ENCODE measurements at places on chromosomes 2 and 18. TPM values are rescaled to one million over a fixed set of nuclear protein-coding genes. Genes with fewer than 3 reads are reported as not detected.

HOXD13 gene
- not detected for total RNA-seq

MEP1B gene
- not detected for total RNA-seq

UGT1A7 gene
- not detected for total RNA-seq

FAM161A gene
- 8.1 TPM for total RNA-seq

DNAJC5G gene
- total RNA-seq: not detected

ARHGAP15 gene
- not detected for total RNA-seq

PLCD4 gene
- total RNA-seq: 1.2 TPM

RNF152 gene
- total RNA-seq: 12.8 TPM

ANKRD29 gene
- total RNA-seq: 6.1 TPM

LINC00305 gene
- not detected for total RNA-seq

REG3A gene
- not detected for total RNA-seq

DNER gene
- not detected for total RNA-seq

TRIM43 gene
- total RNA-seq: not detected

SPEG gene
- 22.7 TPM for total RNA-seq

MAP3K19 gene
- not detected for total RNA-seq

XPO1 gene
- total RNA-seq: 220 TPM

NPAS2 gene
- total RNA-seq: 5.4 TPM

TXNDC2 gene
- 0.16 TPM for total RNA-seq

PROM2 gene
- total RNA-seq: 0.18 TPM

SLC4A3 gene
- 14.7 TPM for total RNA-seq

CDKL4 gene
- total RNA-seq: 0.90 TPM

OR6B2 gene
- not detected for total RNA-seq

USP14 gene
- 19.3 TPM for total RNA-seq

SLC38A11 gene
- total RNA-seq: not detected

IKZF2 gene
- total RNA-seq: 11.3 TPM

MAPK4 gene
- not detected for total RNA-seq

CCDC102B gene
- 3.1 TPM for total RNA-seq

HADHB gene
- 107 TPM for total RNA-seq

NEUROD1 gene
- not detected for total RNA-seq

REG3G gene
- not detected for total RNA-seq

TEX44 gene
- not detected for total RNA-seq

HSBP1L1 gene
- total RNA-seq: 2.5 TPM

FAM237A gene
- not detected for total RNA-seq

ATP6V1C2 gene
- total RNA-seq: not detected

NAT8 gene
- total RNA-seq: not detected

HNMT gene
- total RNA-seq: 32.2 TPM

DES gene
- 4.7 TPM for total RNA-seq

CRYGC gene
- not detected for total RNA-seq

ACYP2 gene
- total RNA-seq: 11.5 TPM

CHCHD5 gene
- total RNA-seq: 9.2 TPM

HRH4 gene
- under 0.01 TPM for total RNA-seq

FBXO48 gene
- total RNA-seq: 0.99 TPM

NGEF gene
- 1.1 TPM for total RNA-seq

IL36G gene
- total RNA-seq: not detected

CCDC74A gene
- 15.1 TPM for total RNA-seq

FOXI3 gene
- total RNA-seq: not detected

RNF25 gene
- 26.2 TPM for total RNA-seq

FAM124B gene
- total RNA-seq: 1.2 TPM

C2orf92 gene
- total RNA-seq: 2.0 TPM

CHRNG gene
- total RNA-seq: not detected

UGT1A3 gene
- total RNA-seq: not detected

REG1B gene
- not detected for total RNA-seq

CYP27C1 gene
- 0.41 TPM for total RNA-seq

MCEE gene
- 8.0 TPM for total RNA-seq

TCF23 gene
- total RNA-seq: not detected

PCARE gene
- total RNA-seq: under 0.01 TPM

CNTNAP5 gene
- not detected for total RNA-seq

CPO gene
- not detected for total RNA-seq

CROCC2 gene
- total RNA-seq: 0.41 TPM

All from fibroblast of the aortic adventitia (primary cell).